Muscle of back (tissue), 13 donors: ENCODE measurements at places on chromosomes 12 and 14. TPM values are rescaled to one million over a fixed set of nuclear protein-coding genes. Genes with fewer than 3 reads are reported as not detected.

Gene TRPV4
- polyA plus RNA-seq = 0.71 TPM

Gene KLRC2
- not detected for polyA plus RNA-seq

Gene TMEM132C
- 4.1 TPM for polyA plus RNA-seq

- DNase-seq = no peak
These were observed 290.8 kb downstream of the ERC1 start for GRCh38 chr12:1281683-1282366.

GRCh38 chr14:81176241-81176640 lies 44.5 kb downstream of the GTF2A1 start:
- DNase-seq = no peak

Gene OR6C2
- not detected for polyA plus RNA-seq
